Stimulated activated CD4-positive, alpha-beta T cell treated with anti-CD3 and anti-CD28 coated beads, Interleukin-1b, Interleukin-23, amount 100 ng/mL, for 1 hour (primary cell): ENCODE measurements at places on chromosomes 3 and 15.

DNA sequence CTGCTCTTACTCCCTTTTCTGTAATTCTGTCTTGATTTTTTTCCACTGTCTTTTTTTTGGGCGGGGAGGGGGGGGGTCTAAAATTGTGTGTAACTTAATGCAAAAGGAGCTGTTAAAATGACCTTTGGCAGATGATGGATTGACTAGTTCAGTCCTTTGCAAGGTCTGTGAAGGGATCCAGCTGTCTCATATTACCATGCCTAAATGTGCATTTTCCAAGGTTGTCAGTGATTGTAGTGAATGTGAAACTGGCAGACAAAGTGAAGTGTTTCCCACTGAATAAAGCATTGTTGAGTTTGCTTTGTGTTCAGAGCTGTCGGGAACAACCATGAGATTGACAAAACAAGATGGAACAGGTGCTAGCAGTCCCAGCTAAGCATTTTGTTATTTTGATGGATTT is 110.1 kb upstream of the SKOR1 start:
- no peak for DNase-seq

DNA sequence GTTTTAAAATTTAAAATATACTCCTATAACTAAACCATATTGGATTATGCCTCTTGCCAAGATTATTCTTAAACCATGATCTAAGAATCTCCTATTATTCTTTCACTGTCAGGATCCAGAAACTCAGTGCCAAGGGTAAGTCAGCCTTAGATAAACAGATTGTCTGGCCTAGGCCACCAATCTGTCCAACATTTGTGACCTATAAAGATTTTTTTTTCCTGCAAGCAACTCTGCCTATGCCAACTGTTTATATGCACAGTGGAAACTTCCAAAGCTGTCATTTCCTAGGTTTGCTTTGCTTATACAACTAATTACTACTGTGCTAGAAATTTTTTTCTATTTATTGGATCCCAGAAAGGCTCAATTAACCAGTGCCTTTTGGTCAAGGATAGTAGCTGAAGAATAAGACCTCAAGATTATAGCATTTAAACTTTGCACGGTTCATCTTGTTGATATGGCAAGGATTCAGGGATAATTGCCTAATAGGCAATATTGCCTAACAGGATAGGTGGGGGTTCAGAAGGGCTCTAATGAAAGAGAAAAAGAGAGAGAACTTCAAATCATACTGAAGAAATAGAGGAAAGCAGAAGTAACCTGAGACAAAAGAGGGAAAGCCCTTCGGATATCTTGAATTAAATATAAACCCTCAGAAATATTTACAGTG is 22.8 kb downstream of the GAP43 start:
- no peak for DNase-seq

- no peak for DNase-seq
These were observed 81.1 kb upstream of the VGLL4 start for GRCh38 chr3:11724615-11725339.

- no peak for DNase-seq
These were observed 4.2 kb upstream of the PLEKHO2 start for GRCh38 chr15:64837502-64837901.
